Dermis blood vessel endothelial cell (primary cell): ENCODE measurements at places on chromosomes 6 and 20. TPM values are rescaled to one million over a fixed set of nuclear protein-coding genes. Genes with fewer than 3 reads are reported as not detected.

Gene ARMH2
- not detected in 2 replicates for total RNA-seq

Gene OR5V1
- total RNA-seq = not detected in 2 replicates

- peak; percentile 59 for DNase-seq
Observed at GRCh38 chr6:75602246-75603105, 796 bp downstream of the SENP6 start.

DNA sequence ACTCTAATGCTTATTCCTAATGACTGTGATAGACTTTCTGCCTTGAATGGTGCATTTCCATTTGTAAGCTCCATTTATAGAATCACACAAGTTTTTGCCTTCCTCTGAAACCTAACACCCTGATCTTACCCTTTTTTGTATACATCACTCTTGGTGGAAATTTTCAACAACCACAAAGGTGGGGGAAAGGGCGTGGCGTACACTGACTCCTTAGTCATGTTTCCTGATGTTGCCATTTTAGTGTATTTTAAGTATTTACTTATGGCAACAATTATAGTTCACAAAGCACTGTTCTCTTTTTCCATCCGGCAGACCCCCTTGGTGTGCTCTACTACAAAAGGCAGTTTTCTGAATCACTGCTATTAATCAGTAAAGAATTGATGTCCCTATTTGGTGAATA lies 92.0 kb downstream of the ATXN1 start:
- DNase-seq = peak; percentile 84

DNA sequence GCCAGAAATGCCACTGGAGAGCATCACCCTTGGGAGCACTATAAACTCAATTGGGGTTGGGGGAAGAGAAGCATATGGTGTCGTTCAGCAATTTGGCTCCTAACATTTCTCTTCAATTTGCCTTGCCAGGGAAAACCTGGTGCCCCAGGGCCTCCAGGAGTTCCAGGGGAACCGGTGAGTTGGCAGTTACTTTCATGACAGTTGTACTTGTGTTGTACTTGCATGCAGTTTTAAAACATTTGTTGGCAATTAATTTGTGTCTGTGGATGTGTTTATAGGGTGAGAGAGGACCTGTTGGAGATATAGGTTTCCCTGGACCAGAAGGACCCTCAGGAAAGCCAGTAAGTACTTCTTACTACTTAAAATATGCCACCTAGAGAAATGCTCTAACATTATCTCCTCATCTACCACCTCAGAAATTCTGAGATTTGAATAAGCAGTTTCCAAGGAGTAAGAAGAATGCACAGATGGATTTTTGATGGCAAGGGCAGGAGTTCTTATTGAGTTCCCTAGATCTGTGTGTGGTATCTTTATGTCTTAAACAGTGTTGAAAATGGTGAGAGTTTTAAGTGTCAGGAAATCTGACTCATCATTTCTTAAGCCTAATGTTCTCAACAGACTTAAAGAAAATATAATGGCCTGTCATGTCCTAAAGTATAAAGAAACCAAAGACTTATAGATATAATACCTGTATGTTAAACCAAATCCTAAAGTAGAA lies 122.5 kb downstream of the COL9A1 start:
- DNase-seq = no peak

DNA sequence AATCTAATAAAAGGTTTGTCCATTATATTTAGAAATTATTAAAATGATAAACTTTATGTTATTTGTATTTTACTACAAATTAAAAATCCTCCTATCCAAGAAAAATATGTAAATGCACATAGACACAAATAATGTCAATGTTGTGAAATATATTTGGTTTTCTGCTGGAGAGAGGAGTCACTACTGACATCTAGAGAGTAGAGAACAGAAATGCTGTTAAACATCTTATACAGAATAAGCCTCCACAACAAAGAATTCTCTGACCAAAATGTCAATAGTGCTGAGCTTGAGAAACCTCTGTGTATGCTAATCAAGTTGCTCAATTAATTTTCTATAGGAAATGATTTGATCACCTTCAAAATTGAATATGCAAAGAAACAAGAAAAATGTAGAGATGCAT lies 12.4 kb downstream of the HTR1B start:
- DNase-seq = peak; percentile 32

- no peak for DNase-seq
Observed at GRCh38 chr6:130696806-130697205, 130.4 kb upstream of the SMLR1 start.

Gene CD109
- 25.2 and 36.3 TPM in 2 replicates for total RNA-seq

DNA sequence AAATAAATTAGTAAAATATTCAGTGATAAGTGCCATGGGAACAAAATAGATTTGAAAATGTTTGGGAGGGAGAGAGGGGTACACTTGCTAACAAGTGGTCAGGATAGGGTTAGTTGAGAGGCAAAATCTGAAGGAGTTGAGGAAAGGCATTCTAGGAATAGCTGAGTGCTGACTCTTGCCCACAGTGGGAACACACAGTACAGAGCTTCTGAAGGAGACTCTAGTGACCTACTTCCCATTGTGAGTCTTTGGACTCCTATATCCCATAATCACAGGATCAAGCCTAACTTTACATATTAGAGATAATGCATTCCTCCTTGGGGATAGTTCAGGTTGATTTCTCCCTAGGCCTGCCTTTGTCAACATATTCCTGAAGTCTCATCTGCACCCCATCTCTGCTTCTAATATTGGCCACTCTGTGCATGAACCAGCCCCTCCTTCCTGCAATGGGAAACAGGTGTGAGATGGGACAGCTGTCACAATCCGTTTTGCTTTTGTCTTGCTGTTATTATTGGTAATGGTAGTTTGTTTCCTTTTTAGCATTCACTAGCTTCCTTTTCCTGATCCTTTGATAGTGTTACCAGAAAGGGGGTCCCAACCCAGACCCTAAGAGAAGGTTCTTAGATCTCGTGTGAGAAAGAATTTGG lies 2.6 kb upstream of the TRIM38 start:
- no peak for DNase-seq

Gene PAK1IP1
- total RNA-seq = 11.2 and 17.5 TPM in 2 replicates

DNA sequence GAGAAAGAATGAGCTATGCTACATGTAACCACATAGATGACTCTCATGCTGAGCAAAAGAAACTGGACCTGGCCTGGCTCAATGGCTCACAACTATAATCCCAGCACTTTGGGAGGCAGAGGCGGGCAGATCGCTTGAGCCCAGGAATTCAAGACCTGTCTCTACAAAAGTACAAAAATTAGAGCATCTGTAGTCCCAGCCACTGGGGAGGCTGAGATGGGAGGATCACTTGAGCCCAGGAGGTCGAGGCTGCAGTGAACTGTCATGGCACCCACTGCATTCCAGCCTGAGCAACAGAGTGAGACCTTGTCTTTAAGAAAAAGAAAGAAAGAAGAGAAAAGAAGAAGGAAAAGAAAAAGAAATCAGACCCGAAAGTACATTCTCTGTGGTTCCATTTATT lies 41.7 kb downstream of the NCR2 start:
- no peak for DNase-seq

Gene BTBD3
- 65.3 and 84.9 TPM in 2 replicates for total RNA-seq

- no peak for DNase-seq
Observed at GRCh38 chr6:37809197-37809543, 10.4 kb upstream of the ZFAND3 start.

DNA sequence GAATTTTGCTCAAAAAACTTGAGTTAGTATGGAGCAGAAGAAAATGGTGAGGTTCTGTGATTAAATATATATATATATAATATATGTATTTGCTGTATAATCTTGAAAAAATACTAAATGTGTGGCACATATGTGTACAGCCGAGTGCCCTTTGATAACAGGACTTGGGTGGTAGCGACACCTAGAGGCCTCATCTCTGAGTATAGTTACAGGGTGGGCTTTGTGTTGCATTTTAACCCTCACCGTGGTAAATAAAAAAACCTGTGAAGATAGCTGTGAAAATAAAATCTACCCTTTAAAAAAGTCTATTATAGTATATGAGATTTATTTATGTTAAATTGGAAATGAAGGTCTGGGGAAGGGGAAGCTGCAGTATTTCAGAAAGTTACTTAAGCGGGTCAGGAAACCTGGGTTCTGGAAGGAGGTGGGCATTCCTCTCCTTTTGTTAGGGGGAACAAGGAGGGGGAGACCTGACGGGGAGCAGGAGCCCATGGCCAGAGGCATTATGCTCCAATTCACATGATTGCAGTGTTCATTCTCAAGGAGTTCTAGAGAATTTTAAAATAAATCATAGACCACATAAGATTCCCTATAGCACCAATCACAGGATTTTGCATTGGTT lies 82.7 kb downstream of the SH3BGRL2 start:
- DNase-seq = peak; percentile 82

Gene TBCC
- total RNA-seq = 41.9 and 53.4 TPM in 2 replicates

DNA sequence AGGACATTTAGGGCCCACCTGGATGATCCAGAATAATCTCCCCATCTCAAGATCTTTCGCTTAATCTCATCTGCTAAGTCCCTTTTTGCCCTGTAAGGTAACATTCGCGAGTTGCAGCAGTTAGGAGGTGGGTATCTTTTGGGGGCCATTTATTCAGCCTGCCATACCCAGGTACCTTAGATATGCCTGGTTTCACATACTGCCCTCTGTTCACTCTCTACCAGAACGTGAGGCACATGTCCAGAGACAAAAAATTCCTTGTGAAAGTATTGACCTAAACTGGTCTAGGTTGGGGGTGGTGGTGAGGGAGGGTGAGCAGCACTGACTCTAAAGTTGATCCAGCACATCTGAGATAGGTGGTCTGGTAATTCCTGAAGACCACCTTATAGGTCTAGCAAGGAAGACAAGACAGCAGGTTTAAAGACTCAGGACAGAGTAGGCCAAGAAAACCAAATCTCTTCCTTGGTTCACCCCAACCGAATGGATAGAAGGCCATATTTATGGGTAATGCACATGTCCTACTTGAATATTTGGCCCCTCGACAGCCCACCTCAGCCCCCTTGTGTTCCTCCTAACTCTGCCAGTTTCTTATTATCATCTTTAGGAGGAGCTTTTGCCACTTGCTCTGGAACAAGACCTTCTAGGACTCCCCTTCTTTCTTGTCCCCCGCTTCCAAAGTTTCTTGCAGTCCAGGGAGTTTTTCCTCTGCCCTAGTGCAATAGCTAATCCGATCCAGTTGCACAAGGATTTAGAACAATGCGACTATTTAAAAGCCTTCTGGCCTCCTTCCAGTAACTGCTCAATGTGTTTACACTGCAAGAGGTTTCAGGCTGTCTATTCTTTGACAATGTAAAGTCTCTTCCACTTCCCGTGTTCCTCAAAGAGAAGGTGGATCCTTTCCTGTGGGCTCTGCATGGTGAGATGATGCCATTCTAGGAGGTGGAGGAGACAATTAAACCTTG lies 213.0 kb upstream of the LAMP5 start:
- peak; percentile 48 for DNase-seq

- DNase-seq = peak; percentile 34
Observed at GRCh38 chr6:13012977-13013680, 296.6 kb downstream of the PHACTR1 start.

GRCh38 chr20:62614085-62614960 lies 28.0 kb upstream of the SLCO4A1 start:
- DNase-seq = no peak

Gene SCRT2
- total RNA-seq = not detected in 2 replicates
